ENCODE measurements at places on chromosomes 4 and X.

- DNase-seq, result no peak
Observed at GRCh38 chr4:98623126-98623802, 35.1 kb downstream of the TSPAN5 start.

DNA sequence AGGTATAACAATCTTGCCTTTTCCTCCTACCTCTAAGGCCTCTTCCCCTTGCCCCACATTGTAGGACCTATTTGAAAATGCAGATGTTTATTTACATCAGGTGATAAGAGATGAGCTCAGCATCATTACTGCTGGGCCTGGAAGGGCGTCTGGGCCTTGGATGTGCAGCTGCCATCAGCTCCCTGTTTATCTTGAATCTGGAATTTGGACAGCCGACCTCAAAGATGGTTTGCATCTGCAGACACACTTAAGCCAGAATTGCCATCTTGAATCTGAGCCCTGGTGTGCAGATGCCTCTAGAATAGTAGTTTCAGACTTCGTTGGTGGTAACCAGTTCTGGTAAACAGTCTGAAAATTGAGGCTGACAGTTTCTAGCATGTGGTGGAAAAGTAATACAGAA lies 59.0 kb downstream of the FAM193A start:
- DNase-seq, result no peak

- DNase-seq, result no peak
Observed at GRCh38 chr4:168883513-168883912, 126.5 kb downstream of the CBR4 start.

GRCh38 chrX:25226151-25226550 lies 210.4 kb upstream of the ARX start:
- DNase-seq, result no peak

DNA sequence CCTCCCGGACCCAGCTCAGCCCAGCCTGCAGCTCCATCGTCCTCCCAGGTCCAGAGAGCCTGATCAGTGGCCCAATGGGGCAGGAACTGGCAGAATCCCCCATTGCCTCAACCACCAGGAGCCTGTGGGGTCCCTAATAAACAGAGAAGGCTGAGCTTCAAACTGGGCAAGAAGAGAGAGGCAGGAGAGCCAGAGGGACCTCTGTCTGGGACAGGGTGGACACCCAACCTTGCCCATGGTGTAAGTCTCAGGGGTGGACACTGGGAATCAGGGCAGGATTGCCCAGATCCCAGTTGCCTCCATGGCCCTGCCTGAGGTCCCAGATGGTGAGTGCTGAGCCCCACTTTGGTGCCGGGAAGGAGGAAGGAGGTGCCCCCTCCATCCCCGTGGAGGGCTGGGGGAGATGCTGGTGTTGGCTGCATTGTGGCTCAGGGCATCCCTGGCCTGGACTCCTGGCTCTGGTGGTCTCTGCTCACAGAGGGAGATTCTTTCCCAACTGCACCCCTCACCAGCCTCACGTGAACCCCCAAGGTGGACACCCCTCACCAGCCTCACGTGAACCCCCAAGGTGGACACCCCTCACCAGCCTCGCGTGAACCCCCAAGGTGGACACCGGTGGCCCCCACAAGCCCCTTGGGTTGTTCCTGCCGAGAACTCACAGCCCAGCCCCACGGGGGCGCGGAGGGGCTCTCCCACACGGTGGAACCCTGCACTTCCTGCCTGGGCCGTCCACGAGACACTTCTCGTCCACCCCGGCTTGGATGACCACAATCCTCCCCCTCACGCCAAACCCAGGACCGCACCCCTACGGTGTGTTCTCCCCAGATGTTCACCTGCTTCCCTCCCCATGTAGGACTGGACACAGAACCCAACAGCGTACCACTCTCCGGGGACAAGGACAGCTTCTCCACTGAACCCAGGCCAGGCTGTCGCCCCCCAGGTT lies 5.4 kb downstream of the CPLX1 start:
- no peak for DNase-seq

Data from Karpas-422 (cell line).